ENCODE measurements at places on chromosomes 1 and 21. TPM values are rescaled to one million over a fixed set of nuclear protein-coding genes. Genes with fewer than 3 reads are reported as not detected.

PROX1 gene
- total RNA-seq = 80.6 TPM

NUAK2 gene
- total RNA-seq = 0.74 TPM

DNA sequence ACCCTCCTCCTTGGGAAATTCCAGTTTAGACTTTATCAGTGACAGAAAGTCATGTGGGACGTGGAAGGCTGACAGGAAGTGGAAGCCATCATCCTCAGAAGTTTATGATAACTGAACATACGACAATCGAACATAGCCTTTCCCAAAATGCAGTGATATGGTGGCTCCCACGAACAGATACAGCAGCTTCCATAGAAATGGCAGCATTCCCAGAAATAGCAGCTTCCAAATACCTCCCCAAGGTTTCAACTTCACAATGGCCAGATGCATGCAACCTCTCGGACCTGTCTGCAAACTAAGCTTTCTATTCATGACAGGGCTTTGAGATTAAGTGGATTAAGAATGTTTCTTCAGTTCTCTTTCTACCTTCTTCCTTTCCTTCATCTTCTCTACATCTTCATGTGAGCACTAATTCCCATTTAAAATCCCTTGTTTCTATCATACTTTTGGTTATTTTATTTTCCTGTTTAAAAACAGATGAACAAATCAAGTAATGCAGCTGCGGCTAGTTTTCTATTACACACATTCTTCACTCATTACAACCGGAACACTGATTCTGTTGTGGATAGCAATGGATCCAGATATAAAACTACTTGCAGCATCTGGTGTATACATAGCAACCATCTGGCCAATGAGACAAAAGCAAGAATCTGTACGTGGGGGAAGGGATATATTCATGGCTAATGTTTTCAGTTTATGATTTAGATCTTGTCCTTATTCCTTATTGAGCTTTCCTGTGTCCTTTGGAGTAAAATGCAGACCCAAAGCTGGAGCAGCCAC, 304.8 kb downstream of the BRINP3 start:
- H3K4me3 ChIP-seq = no peak overlapping the region
- no peak for DNase-seq
- no peaks in the 10 kb centered on the region for H3K27me3 ChIP-seq
- no peak overlapping the region for H3K27ac ChIP-seq

DNA sequence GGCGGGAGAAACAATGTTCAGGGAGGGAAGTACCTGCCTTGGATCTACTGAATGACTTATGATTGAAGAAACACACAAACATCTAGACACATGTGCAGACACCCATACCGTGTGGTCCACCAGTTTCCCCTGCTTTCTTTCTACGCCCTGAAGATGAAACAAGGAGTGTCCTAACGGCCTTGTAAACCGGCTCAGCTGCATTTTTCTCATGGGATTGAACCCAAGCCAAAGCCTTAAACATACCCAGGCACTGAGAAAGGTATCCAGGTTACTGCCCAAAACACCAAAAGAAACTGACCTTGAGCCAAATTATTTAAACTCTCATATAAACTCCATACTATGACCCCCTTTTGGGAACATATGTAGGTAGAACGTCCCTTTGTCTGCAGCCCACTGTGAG, 630.0 kb upstream of the RGS18 start:
- DNase-seq = no peak
- H3K36me3 ChIP-seq = no peaks in the 10 kb centered on the region
- no peak overlapping the region for H3K4me3 ChIP-seq

DNA sequence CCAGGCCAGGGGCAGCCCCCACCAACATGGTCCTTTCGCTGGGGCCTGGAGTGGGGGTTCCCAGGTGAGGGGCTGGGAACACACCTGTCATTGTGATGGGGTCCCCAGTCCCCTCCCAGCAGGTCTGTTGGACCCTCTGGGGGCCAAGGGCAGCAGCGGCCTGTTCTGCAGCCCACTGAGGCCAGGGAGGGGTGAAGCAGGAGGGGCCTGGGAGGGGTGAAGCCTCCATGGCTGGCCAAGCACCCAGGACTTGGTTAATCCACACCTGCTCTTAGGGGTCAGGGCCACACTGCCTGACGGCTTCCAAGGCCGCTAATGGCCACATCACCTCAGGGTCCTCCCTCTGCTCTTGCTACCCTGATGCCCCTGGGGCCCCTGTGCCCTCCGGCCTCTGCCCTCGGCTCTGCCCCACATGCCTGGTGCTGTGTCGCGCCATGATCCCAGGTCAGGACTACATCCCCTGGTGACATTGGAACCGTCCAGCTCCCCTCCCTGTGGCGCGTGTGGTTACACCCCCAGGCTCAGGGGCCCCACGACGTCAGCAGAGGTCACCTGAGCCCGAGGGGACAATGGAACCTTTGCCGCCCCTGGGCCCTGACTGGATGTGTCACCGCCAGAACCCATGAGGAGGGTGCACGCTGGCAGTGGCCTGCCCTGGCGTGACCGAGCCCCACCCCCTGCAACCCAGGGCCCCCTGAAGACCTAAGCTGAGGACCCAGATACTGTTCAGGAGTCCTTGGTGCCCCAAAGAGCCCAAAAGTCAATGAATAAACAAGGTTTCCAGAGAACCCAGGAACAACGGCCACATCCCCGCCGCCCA, 7.0 kb downstream of the TNFRSF18 start:
- H3K4me1 ChIP-seq = peaks cover 16% of the 10 kb centered on the region
- peak; percentile 11 for DNase-seq
- H3K4me3 ChIP-seq = no peak overlapping the region
- H3K27ac ChIP-seq = no peak overlapping the region
- peaks cover 31% of the 10 kb centered on the region for H3K27me3 ChIP-seq

DNA sequence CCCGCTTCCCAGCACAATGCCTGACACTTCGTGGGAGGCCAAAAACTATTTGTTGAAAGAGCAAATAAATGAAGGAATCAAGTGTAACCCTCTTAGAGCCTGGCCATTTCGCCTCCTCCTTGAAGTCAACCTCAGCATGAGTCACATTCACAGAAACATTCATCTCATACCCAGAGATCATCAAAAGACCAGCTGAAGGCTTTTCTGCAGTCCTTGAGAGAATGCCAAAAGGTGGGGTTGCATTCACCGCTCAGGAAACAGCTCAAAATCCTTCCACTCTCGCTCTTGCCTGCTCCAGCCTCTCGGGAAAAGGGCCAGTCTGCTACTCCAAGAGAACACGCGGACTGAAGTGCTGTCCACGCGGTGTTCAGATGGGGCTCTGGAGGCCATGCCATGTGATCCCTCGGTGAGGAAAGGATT, 90.0 kb downstream of the VWA5B1 start:
- H3K36me3 ChIP-seq = no peaks in the 10 kb centered on the region
- H3K27me3 ChIP-seq = peaks cover 97% of the 10 kb centered on the region
- H3K4me3 ChIP-seq = no peak overlapping the region
- no peaks in the 10 kb centered on the region for H3K4me1 ChIP-seq
- no peak for DNase-seq

DNA sequence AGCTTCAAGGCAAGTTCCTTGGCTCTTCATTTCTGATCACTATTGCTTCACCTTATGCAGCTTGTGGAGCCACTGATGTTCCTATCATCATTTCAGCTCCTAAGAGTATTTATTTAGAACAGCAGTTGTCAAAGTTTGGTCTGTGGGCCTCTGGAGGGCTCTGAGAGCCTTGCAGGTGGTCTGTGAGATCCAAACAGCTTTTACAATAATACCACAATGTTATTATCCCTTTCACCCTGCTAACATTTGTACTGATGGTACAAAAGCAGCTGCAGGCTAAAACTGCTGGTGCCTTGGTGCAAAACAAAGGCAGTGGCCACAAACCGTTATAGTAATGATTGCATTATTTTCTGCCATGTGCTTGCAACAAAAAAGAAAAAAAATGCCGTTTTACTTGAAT, 33.8 kb downstream of the PATJ start:
- no peaks in the 10 kb centered on the region for H3K4me1 ChIP-seq
- peaks cover 5% of the 10 kb centered on the region for H3K36me3 ChIP-seq
- DNase-seq = no peak
- H3K27me3 ChIP-seq = no peaks in the 10 kb centered on the region
- H3K27ac ChIP-seq = no peak overlapping the region

- H3K4me1 ChIP-seq = no peaks in the 10 kb centered on the region
- no peaks in the 10 kb centered on the region for H3K36me3 ChIP-seq
- DNase-seq = no peak
- H3K27me3 ChIP-seq = peaks cover 95% of the 10 kb centered on the region
- H3K4me3 ChIP-seq = no peak overlapping the region
Observed at GRCh38 chr21:42363312-42363711, 3.0 kb downstream of the TFF1 start.

- peak; percentile 57 for DNase-seq
- H3K36me3 ChIP-seq = no peaks in the 10 kb centered on the region
- H3K4me1 ChIP-seq = peaks cover 8% of the 10 kb centered on the region
- peaks cover 43% of the 10 kb centered on the region for H3K27me3 ChIP-seq
Observed at GRCh38 chr21:34745557-34746255, 76.9 kb downstream of the CLIC6 start.

GRCh38 chr21:41961282-41961701, 7.5 kb upstream of the C2CD2 start:
- peaks cover 5% of the 10 kb centered on the region for H3K27me3 ChIP-seq
- H3K36me3 ChIP-seq = no peaks in the 10 kb centered on the region
- H3K4me1 ChIP-seq = peaks cover 24% of the 10 kb centered on the region
- no peak for DNase-seq
- no peak overlapping the region for H3K4me3 ChIP-seq

GRCh38 chr1:92907949-92908684, 53.1 kb downstream of the DIPK1A start:
- no peaks in the 10 kb centered on the region for H3K27me3 ChIP-seq
- H3K27ac ChIP-seq = no peak overlapping the region
- no peaks in the 10 kb centered on the region for H3K4me1 ChIP-seq

DNA sequence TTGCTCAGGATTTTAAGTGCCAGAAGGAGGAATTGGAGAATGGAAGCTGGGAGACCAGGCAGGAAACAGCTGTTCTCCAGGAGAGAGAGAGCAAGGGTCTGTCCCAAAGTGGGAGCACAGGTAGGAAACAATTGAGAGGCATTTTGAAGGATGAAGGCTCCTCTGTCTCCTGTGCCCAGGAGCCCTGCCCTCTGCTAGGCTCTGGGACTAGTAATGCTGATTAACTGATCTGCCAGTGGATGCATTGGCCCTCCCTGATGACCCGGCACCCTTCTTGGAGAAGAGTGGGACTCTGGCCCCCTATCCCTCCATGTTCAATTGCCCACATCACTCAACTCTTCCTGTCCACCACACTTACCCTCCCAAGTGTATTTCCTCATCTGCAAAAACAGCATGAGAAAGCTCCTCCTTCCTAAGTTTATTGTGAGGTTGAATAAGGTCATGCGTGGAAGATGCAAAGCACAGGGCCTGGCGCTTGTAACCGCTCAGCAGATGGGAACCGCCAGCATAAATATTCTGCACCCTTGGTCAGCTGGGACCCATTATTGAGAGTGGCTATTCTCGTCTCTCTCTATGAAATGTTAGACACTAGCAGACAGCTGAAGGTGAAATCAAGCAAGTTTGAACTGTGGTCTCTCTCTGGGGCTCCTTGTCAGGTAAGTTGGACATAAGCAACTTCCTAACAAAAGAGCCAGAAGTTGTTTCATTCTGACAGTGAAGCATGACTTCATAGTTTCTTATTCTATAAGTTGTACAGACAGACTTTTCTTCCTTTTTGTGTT, 63.0 kb upstream of the ANGPTL1 start:
- DNase-seq = no peak
- peak overlapping the region; percentile 89 for H3K27ac ChIP-seq
- no peaks in the 10 kb centered on the region for H3K36me3 ChIP-seq
- H3K27me3 ChIP-seq = no peaks in the 10 kb centered on the region
- H3K4me3 ChIP-seq = no peak overlapping the region

Data from left ventricle myocardium inferior (tissue), 1 donor.